Activated CD4-positive, alpha-beta T cell treated with anti-CD3 and anti-CD28 coated beads, Interleukin-2, amount 10 ng/mL, durations not matched to agents 24 days and 14 days (primary cell): ENCODE measurements at places on chromosomes 5 and 9. TPM values are rescaled to one million over a fixed set of nuclear protein-coding genes. Genes with fewer than 3 reads are reported as not detected.

DNA sequence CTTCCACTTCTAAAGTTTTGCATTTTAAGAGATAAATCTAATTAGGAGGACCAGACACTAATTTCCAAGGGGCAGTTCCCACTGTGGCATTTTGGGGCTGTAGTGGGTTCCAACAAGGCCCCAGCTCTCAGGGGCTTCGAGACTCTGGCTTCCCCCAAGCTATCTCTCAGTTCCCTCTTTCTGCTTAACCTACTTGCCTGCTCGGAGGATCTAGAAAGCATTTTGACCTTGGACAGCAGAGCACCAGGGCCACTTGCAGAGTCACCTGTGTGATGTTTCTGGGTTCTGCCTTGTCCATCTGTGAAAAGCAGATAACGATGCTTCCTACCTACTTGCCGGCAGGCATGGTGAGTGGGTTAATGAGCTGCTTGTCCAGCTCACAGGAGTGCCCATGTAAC, 175.4 kb downstream of the MED10 start:
- no peaks in the 10 kb centered on the region for H3K36me3 ChIP-seq
- H3K4me1 ChIP-seq: no peaks in the 10 kb centered on the region
- H3K4me3 ChIP-seq: no peak overlapping the region
- no peak overlapping the region for H3K27ac ChIP-seq
- no peak for DNase-seq

DNA sequence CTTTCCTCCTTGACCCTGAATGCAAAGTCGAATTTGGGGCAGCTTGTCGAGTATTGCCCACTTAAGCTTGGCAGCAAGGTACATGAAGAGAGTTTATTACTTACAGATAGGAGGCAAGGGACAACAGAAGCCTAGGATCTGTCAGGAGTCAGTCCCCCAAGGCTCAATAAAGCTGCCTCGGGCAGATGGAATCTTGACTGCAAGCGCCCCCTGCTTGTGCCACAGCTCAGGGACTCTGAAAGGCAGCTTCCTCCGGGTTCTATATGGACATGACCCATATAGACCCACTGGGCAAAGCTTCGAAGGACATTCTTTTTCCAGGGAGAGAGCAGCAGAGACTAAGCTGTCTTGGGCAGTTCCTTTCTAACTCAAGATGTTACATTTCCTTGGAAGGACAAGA, 971.5 kb downstream of the EFNA5 start:
- no peaks in the 10 kb centered on the region for H3K27me3 ChIP-seq
- no peak for DNase-seq
- no peaks in the 10 kb centered on the region for H3K4me1 ChIP-seq
- H3K27ac ChIP-seq: no peak overlapping the region

- no peak for DNase-seq
- H3K27me3 ChIP-seq: no peaks in the 10 kb centered on the region
- H3K36me3 ChIP-seq: peaks cover 22% of the 10 kb centered on the region
- H3K27ac ChIP-seq: no peak overlapping the region
- peaks cover 24% of the 10 kb centered on the region for H3K4me1 ChIP-seq
These were observed 12.9 kb downstream of the RASGRF2 start for GRCh38 chr5:80973027-80973426.

DNA sequence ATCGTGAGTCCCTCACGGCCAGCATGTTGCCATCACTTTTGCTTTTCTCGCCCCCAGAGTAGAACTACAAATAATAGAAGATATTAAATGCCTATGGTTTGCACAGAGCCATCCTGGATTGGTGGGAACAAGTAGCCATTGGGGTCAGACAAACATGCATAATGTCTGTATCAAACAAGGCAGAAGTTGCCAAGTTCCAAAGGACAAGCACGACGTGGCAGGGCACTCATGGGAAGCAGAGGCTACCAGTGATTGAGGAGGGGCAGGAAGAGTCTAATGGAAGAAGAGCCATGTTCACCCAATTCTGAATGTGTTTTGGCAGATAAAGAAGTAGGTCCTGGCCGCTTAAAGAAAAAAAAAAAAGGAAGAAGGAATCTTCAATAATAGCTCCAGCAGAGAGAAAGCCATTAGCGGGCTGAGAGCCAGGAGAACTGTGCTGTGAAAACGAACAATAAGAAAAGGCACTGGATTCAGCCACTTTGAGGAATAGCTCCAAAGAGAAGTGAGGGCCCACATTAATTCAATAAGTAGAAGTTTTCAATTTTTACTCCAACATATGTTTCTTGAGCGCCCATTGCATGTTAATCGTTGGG, 153.7 kb upstream of the ADCY2 start:
- no peak overlapping the region for H3K27ac ChIP-seq
- no peaks in the 10 kb centered on the region for H3K4me1 ChIP-seq
- no peaks in the 10 kb centered on the region for H3K27me3 ChIP-seq
- H3K36me3 ChIP-seq: no peaks in the 10 kb centered on the region
- no peak overlapping the region for H3K4me3 ChIP-seq
- no peak for DNase-seq

GRCh38 chr9:94801681-94802080, 75.2 kb downstream of the AOPEP start:
- peaks cover 28% of the 10 kb centered on the region for H3K4me1 ChIP-seq
- H3K36me3 ChIP-seq: peaks cover 29% of the 10 kb centered on the region

GRCh38 chr9:121718084-121718483, 66.7 kb downstream of the DAB2IP start:
- no peak for DNase-seq
- H3K27ac ChIP-seq: no peak overlapping the region
- peaks cover 5% of the 10 kb centered on the region for H3K27me3 ChIP-seq
- H3K36me3 ChIP-seq: no peaks in the 10 kb centered on the region

DNA sequence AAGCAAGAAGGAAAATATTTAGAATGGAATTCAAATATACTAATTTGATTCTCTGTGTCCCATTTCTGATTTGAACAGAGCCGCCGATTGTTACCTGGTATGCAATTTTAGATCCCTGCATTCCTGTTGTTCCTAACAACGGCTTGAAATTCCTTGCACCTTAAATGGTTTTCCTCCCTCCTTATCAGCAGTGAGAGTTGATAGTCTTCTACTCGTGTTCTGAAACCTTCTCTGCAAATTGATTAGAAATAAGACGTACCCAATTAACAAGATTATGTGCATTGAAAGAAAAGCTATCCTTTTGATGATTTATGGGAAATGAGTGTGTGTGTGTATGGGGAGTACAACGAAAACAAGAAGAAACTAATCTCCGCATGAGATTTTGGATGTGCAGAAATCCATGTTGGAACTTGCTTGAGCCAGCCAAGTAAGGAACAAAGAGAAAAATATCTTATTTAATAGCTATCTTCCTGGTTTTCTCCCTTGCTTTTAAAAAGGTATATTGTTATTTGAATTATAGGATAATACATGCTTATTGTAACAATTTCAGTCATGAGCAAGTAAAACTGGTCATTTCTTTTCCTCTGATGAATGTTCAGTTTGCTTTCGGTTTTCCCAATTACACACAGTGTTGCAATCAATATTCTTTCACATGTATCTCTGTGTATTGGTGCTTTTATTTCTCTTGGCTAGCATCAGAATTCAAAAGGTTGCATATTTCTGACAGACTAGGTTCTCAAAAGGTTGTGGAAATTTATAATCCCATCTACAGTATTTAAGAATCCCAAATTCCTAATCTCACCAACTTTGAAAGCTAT, 211.1 kb upstream of the ACTBL2 start:
- H3K27me3 ChIP-seq: no peaks in the 10 kb centered on the region
- no peaks in the 10 kb centered on the region for H3K36me3 ChIP-seq
- no peak overlapping the region for H3K27ac ChIP-seq
- DNase-seq: peak; percentile 2
- no peak overlapping the region for H3K4me3 ChIP-seq
- H3K4me1 ChIP-seq: peaks cover 1% of the 10 kb centered on the region

GRCh38 chr5:179488975-179489374, 61.4 kb upstream of the RUFY1 start:
- peaks cover 3% of the 10 kb centered on the region for H3K27me3 ChIP-seq
- no peak overlapping the region for H3K27ac ChIP-seq
- DNase-seq: no peak
- no peak overlapping the region for H3K4me3 ChIP-seq
- H3K36me3 ChIP-seq: no peaks in the 10 kb centered on the region

GRCh38 chr9:93814077-93814956, 140.8 kb downstream of the BARX1 start:
- peaks cover 13% of the 10 kb centered on the region for H3K27me3 ChIP-seq
- H3K27ac ChIP-seq: no peak overlapping the region
- H3K4me1 ChIP-seq: no peaks in the 10 kb centered on the region
- DNase-seq: peak; percentile 37
- no peak overlapping the region for H3K4me3 ChIP-seq
- no peaks in the 10 kb centered on the region for H3K36me3 ChIP-seq

DNA sequence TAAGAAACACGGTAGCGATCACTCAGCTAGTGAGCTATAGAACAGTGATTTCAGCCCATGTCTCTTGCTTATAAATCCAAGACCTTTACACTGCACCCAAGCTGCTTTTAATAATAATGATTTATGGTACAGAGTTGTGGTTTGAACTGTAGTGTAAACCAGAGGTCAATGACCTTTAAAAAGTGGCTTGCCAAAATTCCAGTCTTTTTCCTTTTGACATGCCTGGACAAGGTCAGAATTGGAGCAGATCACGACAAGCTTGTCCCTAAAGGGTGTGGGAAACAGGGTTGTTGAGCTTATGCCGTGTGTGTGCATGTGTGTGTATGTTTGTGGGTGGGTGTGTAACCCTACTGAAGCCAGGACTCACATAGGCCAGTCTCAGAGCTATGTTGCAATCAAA, 225.3 kb upstream of the CLINT1 start:
- no peaks in the 10 kb centered on the region for H3K4me1 ChIP-seq
- no peak overlapping the region for H3K27ac ChIP-seq
- H3K27me3 ChIP-seq: peaks cover 8% of the 10 kb centered on the region
- no peak for DNase-seq
- H3K36me3 ChIP-seq: no peaks in the 10 kb centered on the region
- H3K4me3 ChIP-seq: no peak overlapping the region

GRCh38 chr5:60489377-60489776, 210.6 kb downstream of the DEPDC1B start:
- H3K4me3 ChIP-seq: no peak overlapping the region
- H3K27ac ChIP-seq: no peak overlapping the region
- no peaks in the 10 kb centered on the region for H3K27me3 ChIP-seq

DNA sequence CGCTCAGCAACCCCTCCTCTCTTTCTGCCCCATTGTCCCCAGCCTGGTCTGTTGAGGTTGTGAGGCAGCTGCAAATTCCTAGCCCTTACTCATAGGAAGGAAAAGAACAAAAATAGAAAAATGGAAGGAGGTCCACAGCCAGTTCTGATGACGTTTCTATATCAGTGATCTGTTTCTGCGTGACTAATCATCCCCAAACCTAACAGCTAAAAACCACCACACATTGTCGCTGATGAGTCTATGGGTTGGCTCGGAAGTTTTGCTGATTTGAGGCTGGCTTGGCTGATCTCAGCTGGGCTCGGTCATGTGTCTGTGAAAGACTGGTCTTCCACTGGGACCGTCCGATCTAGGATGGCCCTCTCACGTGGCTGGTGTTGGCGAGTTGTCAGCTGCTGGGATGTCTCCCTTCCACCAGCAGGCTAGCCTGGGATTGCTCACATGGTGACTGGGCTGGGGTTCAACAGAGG, 200.6 kb upstream of the ZNF618 start:
- no peak overlapping the region for H3K4me3 ChIP-seq
- no peaks in the 10 kb centered on the region for H3K4me1 ChIP-seq
- peaks cover 25% of the 10 kb centered on the region for H3K27me3 ChIP-seq
- no peak for DNase-seq
- no peak overlapping the region for H3K27ac ChIP-seq

GRCh38 chr5:9500625-9501024, 45.2 kb downstream of the SEMA5A start:
- no peak for DNase-seq
- no peak overlapping the region for H3K4me3 ChIP-seq
- H3K27me3 ChIP-seq: no peaks in the 10 kb centered on the region
- no peaks in the 10 kb centered on the region for H3K36me3 ChIP-seq
- no peak overlapping the region for H3K27ac ChIP-seq
- no peaks in the 10 kb centered on the region for H3K4me1 ChIP-seq

- H3K4me3 ChIP-seq: no peak overlapping the region
- H3K4me1 ChIP-seq: no peaks in the 10 kb centered on the region
- H3K27me3 ChIP-seq: peaks cover 10% of the 10 kb centered on the region
- H3K36me3 ChIP-seq: no peaks in the 10 kb centered on the region
- no peak overlapping the region for H3K27ac ChIP-seq
These were observed 224.6 kb downstream of the GABBR2 start for GRCh38 chr9:98484162-98484561.

GRCh38 chr9:136409557-136410455, 608 bp downstream of the ENTR1 start:
- H3K27me3 ChIP-seq: no peaks in the 10 kb centered on the region
- peak overlapping the region; percentile 94 for H3K4me3 ChIP-seq

DNA sequence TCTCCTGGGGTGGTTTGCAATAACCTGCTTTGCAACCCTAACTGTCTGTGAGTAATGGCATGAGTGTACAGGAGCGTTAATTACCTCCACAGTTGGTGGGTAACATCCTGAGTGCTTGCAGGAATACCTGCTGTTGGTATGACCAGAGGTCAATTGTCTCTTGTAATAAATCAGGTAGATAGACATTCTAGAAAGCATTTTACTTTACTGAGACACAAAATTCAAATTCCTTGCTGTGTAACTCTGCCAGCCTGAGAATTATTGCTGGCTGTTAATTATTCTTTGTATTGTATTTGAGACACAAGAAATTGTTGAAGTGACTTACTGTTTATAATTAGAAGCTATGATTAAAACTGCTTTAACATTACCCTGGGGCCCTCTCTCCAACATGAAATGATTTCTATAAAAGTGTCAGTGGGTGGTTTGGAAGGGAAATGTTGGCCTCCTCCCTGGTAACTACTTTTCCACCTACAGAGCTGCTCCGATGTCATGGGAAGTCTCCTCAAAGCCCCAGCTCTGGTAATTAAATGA, 150.8 kb upstream of the ADCY2 start:
- H3K36me3 ChIP-seq: no peaks in the 10 kb centered on the region
- H3K27ac ChIP-seq: no peak overlapping the region
- H3K4me1 ChIP-seq: no peaks in the 10 kb centered on the region
- DNase-seq: no peak
- no peak overlapping the region for H3K4me3 ChIP-seq
- H3K27me3 ChIP-seq: no peaks in the 10 kb centered on the region

GRCh38 chr5:1409381-1410110, 35.7 kb downstream of the SLC6A3 start:
- no peak overlapping the region for H3K27ac ChIP-seq
- H3K27me3 ChIP-seq: peaks cover 1% of the 10 kb centered on the region
- H3K4me3 ChIP-seq: no peak overlapping the region
- DNase-seq: peak; percentile 79

The OTULIN gene
- total RNA-seq: 52.5 and 62.1 TPM in 2 replicates

The NEURL1B gene
- total RNA-seq: 0.05 and 0.31 TPM in 2 replicates

The BRD3 gene
- total RNA-seq: 32.3 and 40.9 TPM in 2 replicates

The DAB2IP gene
- total RNA-seq: not detected in 2 replicates

The SLC1A1 gene
- 0.17 TPM in 1 of 2 replicates, not detected in the other for total RNA-seq

The C5orf58 gene
- total RNA-seq: not detected in 2 replicates

The ZNF483 gene
- 1.8 and 2.2 TPM in 2 replicates for total RNA-seq

The EPB41L4B gene
- 1.2 and 1.5 TPM in 2 replicates for total RNA-seq

The N4BP3 gene
- total RNA-seq: 3.2 and 3.3 TPM in 2 replicates

The ORM2 gene
- total RNA-seq: not detected in 2 replicates

The ANKRD20A1 gene
- total RNA-seq: 1.1 and 1.2 TPM in 2 replicates

The GNA14 gene
- total RNA-seq: not detected in 2 replicates

The FGF10 gene
- total RNA-seq: not detected in 2 replicates

The PCDHB9 gene
- total RNA-seq: not detected in 2 replicates
